ENCODE measurements at places on chromosomes 3 and 15.

- no peak for DNase-seq
Observed at GRCh38 chr3:28924744-28925360, 356.0 kb upstream of the RBMS3 start.

DNA sequence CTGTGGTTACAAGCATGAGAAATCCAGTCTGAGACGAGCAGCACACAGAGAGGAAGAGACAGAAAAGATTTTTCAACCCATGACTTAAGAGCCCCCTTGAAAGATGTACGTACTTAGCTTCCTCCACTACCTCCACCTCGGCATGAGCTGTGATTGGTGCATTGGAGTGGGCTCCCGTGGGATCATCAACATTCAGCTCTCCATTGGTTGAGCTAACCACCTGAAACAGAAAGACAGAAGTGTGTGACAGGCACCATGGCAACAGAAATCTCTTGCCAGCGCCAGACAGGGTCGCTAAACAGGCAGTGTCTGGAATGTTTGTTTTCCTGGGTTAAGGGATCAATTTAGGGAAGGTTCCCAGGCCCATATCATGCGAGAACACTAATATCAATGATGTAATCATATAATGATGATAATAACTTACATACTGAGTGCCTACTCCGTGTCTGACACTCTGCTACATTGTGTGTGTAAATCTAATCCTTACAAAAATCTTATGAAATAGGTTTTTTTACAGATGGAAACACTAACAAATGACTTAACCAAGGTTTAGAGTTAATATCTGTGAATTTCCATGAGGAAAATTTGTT lies 17.5 kb upstream of the PPIB start:
- DNase-seq: no peak

GRCh38 chr15:72227720-72228119 lies 3.3 kb downstream of the PKM start:
- DNase-seq: no peak

- no peak for DNase-seq
Observed at GRCh38 chr3:63974451-63974850, 48.8 kb downstream of the PSMD6 start.

DNA sequence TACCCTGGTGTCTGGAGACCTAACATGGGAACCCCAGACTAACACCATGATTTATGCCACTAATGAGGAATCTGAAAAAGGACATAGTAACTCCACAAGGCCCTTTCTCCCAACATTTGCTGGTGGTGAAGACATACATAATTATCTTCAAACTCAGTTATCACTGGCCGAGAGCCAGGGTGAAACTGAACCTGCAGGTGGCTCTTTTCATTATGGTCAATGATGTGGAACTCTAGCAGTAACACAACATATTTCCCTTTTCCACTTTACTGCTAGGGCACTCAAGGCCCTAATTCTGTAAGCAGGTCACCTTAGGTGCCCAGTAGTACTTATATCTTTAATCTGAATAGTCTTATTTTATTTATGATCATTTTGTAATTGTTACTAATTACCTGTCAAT lies 326.4 kb upstream of the SATB1 start:
- no peak for DNase-seq

GRCh38 chr3:126551121-126551838 lies 7.5 kb downstream of the C3orf22 start:
- no peak for DNase-seq

DNA sequence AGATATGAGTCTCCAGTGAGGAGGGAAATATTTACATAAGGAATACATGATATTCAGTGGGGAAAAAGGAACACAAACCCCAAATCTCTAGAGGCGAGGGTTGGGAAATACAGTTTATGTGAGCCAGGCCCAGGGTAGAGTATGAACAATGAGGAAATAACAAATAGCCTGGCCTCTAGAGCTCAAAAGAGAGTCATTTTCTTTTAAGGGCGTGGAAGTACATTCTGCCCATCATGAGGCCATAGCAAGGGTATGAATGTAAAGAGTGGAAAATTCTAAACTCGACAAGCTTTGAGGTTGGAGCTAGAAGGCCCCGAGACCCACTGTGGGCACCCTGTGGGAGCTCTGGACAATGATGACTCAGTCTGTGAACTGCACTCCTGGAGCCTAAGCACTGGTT lies 27.8 kb upstream of the IGF2BP2 start:
- DNase-seq: no peak

DNA sequence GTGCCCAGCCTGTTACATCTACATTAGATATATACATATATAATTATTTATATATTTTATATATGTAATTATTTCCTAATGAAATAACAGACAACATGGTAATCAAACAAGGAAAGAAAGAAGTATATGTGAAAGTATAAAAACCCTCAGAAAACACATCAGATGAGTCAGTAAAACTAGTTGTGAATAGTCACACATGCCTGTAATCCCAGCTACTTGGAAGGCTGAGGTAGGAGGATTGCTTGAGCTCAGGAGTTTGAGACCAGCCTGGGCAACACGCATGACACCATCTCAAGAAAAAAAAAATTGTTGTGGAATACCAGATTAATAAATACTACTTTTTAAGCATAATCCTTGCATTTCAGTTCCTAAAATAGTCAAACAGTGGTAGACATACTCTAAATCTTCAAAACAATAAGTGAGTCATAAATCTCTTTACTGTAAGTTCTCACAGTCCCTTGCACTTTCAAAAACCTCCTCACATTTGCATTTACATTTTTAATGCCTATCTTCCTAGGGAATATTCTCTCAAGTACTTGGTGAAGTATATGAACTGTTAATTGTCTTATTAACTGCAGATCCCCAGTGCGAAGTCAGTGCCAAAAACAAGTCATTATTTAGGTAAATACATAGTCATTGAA lies 106.5 kb downstream of the MYO9A start:
- no peak for DNase-seq

DNA sequence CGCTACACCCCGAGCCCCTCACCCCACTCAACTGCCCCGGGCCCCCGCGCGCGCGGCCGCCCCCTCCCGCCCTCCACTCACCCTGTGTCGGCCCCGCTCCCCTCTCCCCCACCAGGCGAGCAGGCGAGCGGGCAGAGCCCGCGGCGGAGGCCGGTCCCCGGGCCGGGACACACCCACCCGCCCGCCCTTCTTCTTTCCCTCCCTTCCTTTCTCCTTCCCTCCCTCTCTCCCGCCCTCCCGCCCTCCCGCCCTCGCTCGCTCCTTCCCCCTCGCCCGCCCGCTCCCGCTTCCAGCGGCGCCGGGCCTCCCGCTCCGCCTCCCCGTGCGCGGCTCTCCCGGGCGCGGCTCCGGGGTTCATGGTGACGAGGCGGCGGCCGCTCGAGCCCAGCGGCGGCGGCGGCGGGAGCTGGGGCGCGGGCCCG lies at the start of gene CTDSPL:
Gene CTDSPL (plus strand): TSS at position 261 of the 422 bp plus-strand sequence. CDS start 320 bp downstream, outside the sequence.
- no peak for DNase-seq

- DNase-seq: no peak
Observed at GRCh38 chr3:43095370-43095769, 10.5 kb downstream of the POMGNT2 start.

GRCh38 chr15:37931868-37932267 lies 2.6 kb upstream of the TMCO5A start:
- DNase-seq: no peak

DNA sequence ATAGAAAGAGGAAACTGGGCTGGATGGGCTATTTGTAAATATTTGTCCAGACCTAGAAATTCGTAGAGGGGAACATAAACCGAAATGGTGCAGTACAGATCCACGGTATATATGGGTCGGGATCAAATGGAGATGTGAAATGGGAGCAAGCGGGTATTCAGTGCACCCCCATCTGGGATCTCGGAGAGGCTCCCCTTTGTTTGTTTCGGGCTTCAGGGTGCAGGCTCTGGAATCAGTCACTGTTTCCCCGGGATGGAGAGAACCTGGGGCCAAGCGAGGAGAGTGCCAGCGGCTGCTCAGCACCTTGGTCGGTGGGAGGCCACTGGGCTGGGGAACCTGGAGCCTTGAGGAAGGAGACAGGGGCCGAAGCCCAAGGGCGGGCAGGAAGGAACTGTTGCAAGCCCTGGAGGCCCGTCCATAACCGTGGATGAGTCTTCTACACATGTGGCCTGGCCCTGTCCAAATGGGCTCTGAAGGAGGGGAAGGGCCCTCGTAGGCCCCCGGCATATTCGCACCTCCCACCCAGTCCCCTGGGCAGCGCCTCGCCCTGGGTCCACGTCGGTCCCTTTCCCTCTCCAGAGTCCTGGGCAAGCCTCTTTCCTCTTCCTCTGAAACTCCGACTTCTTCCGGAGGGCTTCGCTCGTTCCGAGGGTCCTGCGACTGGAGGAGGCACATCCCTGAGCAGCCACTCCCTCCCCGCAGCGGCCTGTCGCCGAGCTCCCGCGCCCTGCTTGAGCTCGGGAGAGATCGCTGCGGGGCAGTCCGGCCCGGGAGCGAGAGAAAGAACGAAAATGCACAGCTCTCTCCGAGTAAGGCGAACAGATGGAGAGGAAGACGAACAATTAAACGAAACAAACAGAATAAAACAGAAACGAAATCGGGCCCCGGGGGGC lies 3.0 kb downstream of the ISL2 start:
- DNase-seq: no peak

- DNase-seq: no peak
Observed at GRCh38 chr15:72368899-72369298, 6.9 kb downstream of the HEXA start.

GRCh38 chr3:157542711-157543500 lies 39.7 kb upstream of the VEPH1 start:
- DNase-seq: no peak

Data from stimulated activated CD8-positive, alpha-beta memory T cell treated with anti-CD3 and anti-CD28 coated beads, Interleukin-4, amount 100 ng/mL, for 4 hours (primary cell).